HT1080 (cell line): ENCODE measurements at places on chromosomes 7 and 10.

GRCh38 chr7:17236603-17237002 is 61.8 kb upstream of the AHR start:
- peak; percentile 56 for DNase-seq

DNA sequence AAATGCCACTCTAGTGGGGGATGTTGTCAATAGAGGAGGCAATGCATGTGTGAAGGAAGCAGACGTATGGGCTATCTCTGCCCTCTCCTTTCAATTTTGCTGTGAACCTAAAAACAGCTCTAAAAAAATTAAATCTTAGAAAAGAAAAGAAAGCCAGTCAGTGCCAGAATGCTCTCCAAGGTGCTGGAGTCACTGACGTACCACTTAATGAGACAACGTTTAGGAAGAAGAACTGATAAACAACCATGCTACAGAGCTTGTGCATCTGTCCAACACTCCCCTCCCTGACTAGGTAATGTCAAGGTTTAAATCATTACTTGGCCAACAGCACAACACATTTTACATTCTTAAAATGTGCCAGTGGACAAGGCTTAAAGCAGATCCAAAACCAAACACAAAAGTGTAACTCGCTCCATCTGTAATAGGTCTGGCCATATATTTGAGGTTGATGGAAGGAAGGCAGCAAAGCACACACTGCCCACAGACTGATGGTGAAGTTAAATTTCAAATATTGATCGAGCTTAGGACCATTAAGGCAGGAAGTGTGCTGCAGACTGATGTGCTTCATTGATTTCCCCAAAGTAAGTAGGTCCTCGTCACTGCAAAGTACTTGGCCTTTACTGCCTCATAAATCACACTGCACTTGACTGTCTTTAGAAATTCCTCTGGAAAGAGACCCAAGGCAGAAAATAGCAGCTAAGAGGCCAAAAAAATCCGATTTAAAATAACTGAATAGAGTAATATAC is 15.5 kb downstream of the ARMH3 start:
- no peak for DNase-seq

DNA sequence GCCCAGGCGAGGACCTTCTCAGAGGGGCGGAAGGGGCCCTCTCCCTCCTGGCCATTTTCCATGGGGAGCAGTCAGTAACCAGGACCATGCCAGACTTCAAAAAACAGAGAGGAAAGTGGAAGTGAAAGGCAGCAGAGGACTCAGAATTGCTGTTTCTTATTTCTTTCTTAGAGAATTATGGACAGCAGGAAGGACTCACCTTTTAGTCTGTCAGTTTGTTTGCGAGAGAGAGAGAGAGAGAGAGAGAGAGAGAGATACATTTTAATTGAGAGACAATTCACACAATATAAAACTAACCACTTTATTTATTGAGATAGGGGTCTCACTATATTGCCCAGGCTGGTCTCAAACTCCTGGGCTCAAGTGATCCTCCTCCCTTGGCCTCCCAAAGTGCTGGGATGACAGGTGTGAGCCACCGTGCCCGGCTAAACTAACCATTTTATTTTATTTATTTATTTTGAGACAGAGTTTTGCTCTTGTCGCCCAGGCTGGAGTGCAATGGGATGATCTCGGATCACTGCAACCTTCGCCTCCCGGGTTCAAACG is 24.5 kb downstream of the SCD start:
- no peak for DNase-seq

DNA sequence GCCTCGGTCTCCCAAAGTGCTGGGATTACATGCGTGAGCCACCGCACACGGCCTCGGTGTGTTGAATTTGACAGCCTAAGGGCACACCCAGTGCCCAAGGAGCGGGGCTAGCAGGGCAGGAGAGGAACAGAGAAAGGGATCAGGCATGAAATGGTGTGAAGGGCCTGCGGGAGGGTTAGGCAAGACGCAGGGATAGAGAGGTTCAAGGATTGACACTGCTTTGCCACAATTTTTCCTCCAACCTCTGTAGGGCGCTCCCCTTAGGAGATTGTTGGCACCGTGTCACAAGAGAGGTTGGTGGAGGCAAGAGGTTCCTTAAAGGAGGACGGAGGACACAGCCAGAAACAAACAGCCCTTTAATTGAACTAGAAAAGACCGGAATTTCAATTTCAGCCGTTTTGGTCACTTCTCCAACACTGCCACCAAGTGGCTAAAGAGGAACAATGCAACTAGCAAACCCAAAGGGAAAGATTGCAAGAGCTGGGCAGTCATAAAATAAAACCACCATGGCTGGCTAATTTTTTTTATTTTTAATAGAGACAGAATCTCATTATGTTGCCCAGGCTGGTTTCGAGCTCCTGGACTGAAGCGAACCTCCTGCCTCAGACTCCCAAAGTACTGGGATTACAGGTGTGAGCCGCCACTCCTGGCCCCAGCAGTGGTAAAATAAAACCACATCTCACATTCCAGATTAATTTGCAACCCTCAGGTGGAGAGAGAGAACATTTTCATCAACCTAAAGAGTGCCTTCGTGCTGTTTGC is 6.9 kb upstream of the CREB3L2 start:
- peak; percentile 58 for DNase-seq

DNA sequence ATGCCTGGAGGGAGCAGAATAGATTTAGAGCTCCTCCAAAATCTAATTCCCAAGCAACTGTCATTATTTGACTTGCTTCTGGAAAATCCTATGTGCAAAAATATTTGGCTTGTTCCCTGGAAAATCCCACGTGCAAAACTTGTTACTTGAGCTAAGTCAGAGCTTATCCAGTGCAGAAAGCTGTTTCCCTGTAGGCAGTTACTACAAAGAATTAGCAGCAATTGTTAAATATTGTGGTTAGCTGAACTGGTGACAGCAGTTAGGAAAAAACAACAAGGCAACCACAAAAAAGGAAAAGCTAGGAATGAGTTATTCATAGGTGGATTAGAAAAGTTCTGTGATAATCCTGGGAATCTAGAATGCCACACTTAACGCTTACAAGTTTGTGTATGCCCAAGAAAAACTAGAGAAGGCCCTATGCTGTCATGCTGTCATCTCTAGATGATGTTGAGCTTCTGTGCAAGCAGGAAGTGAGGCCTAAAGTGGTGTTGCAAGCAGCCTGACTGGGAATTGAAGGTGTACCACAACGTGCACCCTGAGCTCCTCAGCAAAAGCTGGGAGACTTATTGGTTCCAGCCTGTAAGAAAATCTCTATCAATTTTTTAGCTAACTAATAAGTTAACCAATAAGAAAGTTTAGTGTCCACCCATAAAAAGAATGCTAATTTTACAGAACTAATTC is 738.6 kb upstream of the LRRTM3 start:
- peak; percentile 15 for DNase-seq

DNA sequence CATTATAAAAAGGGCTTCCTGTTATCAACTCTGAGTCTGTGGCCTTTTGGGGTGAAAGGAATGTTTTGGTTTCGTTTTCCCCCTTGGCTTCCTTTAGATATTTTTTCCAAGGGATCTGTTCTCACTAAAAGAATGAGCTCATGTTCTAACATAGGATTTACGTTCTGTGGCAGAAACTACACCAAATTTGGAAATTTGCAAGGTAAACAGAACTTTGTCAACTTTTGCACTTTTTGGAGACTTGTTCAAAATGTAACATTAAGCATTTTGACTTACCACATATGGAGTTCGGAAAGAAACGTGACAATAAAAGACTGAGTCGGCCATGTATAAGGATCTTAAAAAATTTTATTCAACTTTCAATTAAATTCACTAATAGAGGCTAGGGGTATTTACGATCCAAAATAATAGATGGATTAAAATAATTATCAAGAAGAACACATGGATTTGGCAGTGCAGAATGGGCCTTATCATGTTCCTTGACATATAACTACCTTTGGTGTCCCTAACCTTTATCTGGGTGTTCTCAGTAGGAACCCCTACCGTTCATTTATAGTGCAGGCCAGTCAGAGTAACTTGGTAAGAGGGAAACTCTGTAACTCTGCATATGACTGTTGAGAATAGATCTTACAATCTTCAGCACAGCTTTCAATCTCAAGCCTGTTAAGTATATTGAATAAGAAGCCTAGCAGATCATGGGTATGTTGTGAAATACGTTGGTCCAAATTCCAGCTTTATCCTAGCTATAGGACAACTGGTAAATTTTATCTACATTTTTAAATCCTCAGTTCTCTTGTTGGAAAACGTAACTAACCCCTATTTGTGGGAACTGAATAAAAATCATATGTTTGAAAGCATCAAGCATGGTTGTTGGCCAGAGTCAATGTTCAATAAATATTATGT is 11.8 kb downstream of the CPED1 start:
- peak; percentile 47 for DNase-seq

DNA sequence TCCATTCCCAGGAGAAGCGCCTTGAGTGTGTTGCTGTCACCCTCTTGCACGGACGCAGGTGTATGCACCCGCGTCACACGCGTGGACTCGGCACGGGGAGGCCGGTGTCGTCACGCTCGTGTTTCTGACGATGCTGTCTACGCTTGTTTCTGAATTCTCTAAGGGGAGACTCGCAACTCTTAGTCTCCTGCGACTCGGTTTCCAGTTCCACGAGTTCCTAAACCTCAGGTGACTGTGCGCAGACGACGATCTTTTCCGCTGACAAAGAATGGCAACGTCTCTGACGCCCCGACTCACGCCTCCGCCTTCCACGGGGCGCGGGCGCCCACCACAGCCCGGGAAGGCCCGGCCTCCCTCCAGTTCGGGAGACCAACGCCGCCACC is 579 bp downstream of the IDI1 start:
- DNase-seq: no peak

- DNase-seq: no peak
Observed at GRCh38 chr10:20147684-20148083, 331.5 kb downstream of the PLXDC2 start.

- DNase-seq: peak; percentile 38
Observed at GRCh38 chr7:20647908-20648776, 32.7 kb downstream of the ABCB5 start.

DNA sequence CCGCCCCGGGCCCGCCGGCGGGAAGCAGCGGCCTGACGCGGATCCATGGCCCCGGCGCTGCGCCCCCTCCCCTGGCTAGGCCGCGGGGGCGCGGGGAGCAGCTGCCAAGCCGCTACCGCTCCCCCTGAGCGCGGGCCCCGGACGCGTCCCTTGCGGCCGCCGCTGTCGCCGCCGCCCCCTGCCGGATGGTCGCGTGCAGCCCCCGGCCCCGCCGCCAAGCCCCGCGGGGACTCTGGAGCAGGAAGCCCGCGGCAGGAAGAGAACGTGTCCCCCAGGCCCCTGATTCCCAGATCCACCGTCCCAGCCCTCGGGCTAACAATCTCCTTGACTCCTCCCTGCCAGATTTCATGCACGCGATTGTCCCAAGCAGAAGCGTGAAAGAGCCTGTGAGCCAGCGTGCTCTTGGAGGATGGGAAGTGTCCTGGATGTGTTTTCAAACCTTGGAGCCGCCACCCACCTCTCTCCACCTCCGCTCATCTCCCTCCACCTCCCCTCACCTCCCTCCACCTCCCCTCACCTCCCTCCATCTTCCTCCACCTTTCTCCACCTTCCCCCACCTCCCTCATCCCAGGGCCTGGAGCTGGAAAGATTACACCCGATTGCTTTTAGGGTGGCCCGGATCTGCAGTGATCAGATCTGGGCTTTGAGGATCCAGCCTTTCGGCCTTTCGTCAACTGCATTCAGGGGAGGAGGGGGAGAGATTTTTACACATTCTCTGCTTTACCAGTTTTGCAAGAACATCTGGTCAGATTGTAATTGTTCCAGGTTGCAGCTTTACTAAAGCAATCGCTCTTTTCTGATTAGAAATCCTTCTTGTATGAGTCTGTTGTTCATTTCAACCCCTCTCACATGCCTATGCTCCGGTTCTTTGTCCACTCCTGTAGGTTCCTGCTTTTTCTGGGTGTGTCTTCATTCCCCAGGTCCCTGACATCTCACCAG is 570 bp upstream of the PRTFDC1 start:
- DNase-seq: no peak

DNA sequence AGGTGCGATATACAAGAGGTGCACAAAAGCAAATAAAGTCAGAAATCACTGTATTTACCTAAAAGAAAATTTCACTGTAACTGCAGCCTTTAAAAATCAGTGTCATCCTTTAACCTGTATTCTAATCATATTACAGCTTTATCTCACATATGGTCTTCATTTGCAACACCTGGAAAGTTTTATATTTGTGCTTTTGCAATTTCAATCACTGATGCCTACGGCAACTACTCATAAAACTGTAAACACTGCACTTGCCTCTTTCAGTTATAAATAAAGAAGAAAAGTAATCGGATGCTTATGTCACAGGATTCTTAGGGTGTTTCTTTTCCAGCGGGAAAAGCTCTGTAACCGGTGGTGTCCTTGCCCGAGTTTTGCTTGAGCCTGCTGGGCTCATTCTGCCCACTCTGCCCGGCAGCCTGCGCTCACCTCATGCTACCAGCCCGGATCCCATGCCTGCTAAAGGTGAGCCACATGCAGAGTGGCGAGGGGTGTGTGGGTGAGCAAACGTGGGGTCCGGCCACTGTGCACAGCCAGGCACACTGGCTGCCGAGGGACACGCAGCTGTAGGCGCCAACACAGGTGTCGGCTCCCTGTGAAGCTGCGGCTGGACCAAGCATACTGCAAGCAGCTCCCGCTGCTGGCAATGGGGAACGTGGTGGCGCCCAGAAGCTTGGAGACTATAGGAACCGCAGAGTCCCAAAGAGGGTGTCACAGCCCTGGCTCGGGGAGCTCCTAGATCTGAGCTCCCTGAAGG is 56.3 kb upstream of the ABCB5 start:
- DNase-seq: no peak

GRCh38 chr10:24425151-24425550 is 216.2 kb downstream of the KIAA1217 start:
- DNase-seq: no peak

GRCh38 chr7:120165227-120165626 is 107.7 kb upstream of the KCND2 start:
- no peak for DNase-seq

DNA sequence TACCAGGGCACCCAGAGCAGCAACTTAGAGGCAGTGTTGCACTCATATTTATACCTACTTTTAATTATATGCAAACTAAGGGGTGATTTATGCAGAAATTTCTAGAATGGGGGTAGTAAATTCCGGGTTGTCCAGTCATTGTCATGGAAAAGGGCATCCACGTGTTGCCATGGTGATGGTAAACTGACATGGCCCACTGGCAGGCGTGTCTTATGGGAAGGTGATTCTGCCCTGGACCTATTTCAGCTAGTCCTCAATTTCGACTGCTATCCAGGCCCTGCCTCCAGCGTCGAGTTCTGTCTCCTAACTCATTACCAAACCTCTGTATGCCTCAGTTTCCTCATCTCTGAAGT is 12.8 kb downstream of the SNX8 start:
- DNase-seq: no peak

DNA sequence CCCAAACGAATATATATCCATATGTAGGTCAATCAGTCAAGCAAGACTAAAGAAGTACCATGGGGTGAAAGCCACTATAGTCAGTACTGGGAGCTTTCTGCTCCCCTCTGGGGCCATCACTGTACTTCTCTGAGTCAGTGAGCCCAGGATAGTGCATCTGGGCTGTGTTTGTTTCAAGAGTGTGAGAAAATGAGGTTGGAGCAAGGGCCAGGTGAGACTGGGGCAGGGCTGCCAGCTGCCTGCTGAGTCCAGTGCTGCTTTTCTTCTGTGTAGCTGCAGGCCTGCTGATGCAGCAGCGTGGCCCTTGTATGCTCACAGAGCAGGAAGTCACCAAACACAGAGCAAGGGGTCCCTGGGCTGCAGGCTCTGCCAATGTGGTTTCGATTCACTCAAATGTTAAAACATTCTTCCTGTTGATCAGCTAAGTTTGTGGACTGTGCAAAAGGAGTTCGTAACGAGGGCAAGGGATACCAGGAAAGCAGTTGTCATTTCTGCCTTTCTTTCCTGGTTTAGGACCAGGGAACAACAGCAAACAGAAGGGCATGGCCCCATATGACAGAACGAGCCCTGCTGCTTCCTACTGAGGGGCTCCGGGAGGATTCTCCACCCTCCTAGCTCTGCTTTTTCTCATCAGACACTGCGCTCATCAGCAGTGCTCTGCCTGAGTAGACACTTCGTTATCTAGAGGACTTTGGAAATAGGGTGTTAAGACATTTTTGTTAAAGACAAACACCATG is 65.4 kb upstream of the TNS3 start:
- no peak for DNase-seq
